NCI-H2081 (cell line): ENCODE measurements at places on chromosomes 2 and 18.
A peak's percentile ranks its signal among the peaks of the same experiment; 100 is the strongest.

- DNase-seq: peak; percentile 65
These were observed 446.6 kb downstream of the IRS1 start for GRCh38 chr2:226352941-226353560.

DNA sequence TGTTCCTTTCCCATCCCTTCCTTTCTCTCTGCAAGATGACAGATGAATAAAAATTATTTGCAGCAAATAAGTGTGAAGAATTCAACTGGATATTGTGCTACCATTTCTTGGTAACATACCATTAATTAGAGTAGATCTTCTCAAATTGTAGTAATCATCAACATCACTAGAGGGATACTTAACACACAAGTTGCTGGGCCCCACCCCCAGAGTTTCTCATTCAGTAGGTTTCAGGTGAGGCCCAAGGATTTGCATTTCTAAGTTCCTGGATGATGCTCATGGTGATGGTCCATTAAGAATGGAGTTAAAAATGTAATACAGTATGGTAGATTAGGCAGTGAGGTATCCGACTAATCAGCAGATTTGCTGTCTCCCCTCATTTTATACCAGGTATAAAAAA lies 594.0 kb downstream of the ERBB4 start:
- peak; percentile 13 for DNase-seq

GRCh38 chr18:74457725-74458421 lies 765 bp upstream of the DIPK1C start:
- no peak for DNase-seq

DNA sequence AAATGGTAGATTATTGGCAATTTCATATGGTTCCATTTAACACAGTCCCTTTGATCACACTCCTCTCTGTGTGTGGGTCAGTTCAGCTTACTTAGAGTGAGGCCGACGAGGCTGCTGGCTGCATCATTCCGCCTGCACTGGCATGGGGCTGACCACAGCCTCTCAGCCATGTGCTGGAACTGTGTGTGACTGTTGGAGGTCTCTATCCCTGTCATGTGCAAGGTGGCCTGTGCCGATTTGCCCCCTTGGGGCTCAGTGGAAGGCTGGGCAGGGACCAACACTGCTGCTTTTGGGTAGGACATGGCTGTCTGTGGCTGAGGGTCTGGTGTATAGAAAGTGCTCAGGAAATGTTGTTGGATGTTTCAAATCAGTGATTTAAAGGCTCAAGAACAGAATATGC lies 454.0 kb upstream of the HS6ST1 start:
- no peak for DNase-seq

- DNase-seq: no peak
These were observed 49.8 kb downstream of the PTPN4 start for GRCh38 chr2:119809339-119810048.
